ENCODE measurements at places on chromosomes 3 and 15. TPM values are rescaled to one million over a fixed set of nuclear protein-coding genes. Genes with fewer than 3 reads are reported as not detected.
A peak's percentile ranks its signal among the peaks of the same experiment; 100 is the strongest.

Gene CSPG5
- total RNA-seq: under 0.01 TPM

Gene WNT7A
- total RNA-seq: not detected

Gene CSK
- 13.6 TPM for total RNA-seq

Gene SLC22A14
- not detected for total RNA-seq

Gene PSTPIP1
- total RNA-seq: 0.36 TPM

Gene CFAP100
- total RNA-seq: not detected

Gene REC114
- total RNA-seq: not detected

Gene FETUB
- total RNA-seq: not detected

Gene CHL1
- total RNA-seq: 1.6 TPM

Gene IL17RB
- under 0.01 TPM for total RNA-seq

DNA sequence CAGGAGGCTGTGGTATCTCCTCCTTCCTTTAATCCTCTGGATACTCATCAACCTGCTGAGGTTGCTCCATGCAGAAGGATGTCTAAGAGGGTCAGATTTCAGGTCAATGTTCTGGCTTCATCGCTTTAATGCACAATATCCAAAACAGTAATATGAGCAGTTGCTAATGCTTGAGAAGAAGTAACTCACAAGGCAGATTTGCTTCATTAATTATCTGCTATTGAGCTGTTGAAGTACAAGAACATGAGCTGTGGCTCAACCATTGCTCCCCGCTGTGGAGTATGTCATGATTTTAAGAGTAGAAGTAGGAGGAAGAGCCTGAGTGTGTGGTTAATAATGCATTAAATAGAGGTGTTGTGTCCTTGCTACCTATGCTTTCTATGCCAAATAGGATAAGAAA lies 1412.9 kb upstream of the ALCAM start:
- DNase-seq: no peak

GRCh38 chr15:99673111-99673510 lies 60.1 kb downstream of the LYSMD4 start:
- DNase-seq: no peak

DNA sequence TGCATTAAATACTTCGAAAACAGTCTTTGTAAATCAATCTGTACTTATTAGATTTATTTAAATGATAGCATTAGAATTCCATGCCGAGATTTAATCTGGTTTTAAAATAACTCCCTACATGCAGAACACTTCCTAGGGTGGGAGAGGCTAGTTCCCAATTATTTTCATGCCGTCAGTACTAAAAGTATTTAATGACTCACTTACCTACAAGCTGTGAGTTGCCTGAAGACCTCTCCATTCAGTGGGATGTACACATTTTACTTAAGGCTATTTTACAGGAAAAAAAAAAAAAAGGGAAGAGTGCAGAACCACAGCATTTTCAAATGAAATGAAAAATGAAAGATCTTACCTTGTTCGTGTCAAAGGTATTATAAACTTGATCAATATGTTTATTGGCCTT lies 469 bp downstream of the GUCA1C start:
- no peak for DNase-seq

DNA sequence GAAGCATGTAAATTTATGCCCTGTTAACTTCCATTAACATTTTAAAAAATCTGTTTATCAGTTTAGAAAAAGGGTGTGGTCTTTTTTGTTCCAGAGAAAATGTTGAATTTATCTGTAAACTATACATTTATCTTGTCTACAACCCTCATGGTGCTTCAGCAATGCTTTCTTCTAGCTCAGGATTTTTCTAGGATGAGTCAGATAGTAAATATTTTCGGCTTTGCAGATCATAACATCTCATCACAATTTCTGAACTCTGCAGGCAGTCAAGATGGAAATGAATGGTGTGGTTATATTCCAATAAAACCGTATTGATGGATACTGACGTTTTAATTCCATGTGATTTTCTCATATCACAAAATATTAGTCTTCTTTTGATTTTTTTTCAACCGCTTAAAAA lies 70.5 kb upstream of the FOXB1 start:
- DNase-seq: no peak

GRCh38 chr15:96869122-96869521 lies 538.6 kb downstream of the NR2F2 start:
- no peak for DNase-seq

- no peak for DNase-seq
Observed at GRCh38 chr3:126848991-126849390, 133.9 kb upstream of the PLXNA1 start.

DNA sequence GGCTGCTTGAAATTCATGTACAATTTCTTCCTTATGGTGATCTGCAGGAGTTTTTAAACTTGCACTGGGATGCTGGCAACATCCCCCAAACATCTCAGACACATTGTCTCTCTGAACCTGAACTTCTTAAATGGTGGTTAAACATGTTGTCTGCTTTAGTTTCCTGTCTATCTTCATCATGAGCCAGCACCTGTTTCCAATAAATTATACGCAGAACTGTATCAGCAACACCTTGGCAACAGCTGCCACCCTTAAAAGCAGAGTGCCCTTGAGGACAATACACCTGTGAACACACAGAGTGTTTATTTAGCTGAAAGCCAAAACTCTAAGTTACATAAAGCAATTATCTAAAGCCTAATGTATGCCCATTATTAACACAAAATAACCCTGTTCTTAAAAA lies 242.9 kb downstream of the WNT5A start:
- no peak for DNase-seq

GRCh38 chr3:134249935-134250716 lies 533 bp downstream of the RYK start:
- peak; percentile 28 for DNase-seq

- DNase-seq: peak; percentile 81
Observed at GRCh38 chr15:36109943-36110658, 469.3 kb upstream of the CDIN1 start.

DNA sequence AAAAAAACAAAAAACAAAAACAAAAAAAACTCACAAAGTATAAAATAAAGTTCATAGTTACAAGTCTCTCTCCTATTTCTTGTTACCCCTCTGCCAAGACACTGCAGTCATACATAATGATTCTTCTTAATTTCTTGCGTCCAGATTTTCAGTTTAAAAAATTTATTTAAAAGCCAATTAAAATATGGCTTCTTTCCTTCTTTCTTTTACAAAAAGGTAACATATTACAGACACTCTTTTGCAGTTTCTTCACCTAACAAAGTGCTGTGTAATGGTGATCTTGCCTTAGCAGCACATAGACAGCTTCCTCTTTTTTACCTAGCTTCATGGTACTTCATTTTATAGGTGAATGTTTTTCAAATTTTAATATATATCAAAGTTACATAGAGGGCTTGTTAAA lies 136.1 kb upstream of the SGO1 start:
- DNase-seq: no peak

GRCh38 chr15:54843006-54843405 lies 353.7 kb downstream of the RSL24D1 start:
- DNase-seq: no peak

DNA sequence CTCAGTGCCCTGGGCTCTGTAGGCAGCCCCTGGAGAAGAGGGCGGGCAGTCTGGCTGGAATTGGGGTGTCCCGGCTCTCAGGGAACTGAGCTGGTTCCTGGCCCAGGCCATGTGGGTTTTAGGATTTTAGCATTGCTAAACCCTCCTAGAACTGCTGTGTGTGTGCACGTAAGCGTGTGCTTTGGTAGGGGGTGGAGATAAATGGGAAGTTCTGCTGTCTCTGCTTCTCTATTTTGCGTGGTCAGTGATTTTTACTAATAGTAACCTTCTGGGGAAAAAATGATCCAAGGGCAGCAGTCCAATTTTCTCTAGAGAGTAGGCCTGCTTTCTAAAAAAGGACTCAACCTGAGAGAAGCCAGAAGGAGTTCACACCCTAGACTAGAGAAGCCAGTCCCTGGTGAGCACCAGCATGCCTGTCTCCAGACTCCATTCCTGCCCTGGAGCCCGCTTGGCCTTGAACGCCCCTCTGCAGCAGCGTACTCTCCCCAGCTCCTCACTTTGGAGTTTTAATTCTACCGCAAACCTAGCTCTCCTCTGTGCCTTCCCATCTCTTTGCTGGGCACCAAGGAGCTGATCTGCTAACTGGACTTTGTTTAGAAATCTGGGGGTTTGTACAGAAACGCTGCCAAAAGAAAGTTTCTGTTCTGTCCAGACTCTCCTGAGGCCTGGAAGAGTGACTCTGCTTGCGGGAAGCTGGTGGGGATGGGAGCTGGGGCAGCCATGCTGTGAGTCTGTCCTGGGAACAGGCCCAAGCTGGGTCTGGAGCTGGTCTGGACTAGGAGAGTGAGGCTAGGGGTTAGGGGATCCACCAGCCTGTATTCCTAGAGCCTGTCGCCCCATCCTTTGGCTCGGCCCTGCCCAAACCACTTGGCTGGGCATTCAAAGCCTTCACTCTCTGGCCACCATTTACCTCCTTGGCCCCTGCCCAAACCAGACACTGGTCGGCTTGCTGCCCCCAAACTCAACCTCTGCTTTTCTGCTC lies 19.7 kb downstream of the CORO2B start:
- DNase-seq: no peak
